ENCODE measurements at places on chromosomes 3 and 15. TPM values are rescaled to one million over a fixed set of nuclear protein-coding genes. Genes with fewer than 3 reads are reported as not detected.
A peak's percentile ranks its signal among the peaks of the same experiment; 100 is the strongest.

DNA sequence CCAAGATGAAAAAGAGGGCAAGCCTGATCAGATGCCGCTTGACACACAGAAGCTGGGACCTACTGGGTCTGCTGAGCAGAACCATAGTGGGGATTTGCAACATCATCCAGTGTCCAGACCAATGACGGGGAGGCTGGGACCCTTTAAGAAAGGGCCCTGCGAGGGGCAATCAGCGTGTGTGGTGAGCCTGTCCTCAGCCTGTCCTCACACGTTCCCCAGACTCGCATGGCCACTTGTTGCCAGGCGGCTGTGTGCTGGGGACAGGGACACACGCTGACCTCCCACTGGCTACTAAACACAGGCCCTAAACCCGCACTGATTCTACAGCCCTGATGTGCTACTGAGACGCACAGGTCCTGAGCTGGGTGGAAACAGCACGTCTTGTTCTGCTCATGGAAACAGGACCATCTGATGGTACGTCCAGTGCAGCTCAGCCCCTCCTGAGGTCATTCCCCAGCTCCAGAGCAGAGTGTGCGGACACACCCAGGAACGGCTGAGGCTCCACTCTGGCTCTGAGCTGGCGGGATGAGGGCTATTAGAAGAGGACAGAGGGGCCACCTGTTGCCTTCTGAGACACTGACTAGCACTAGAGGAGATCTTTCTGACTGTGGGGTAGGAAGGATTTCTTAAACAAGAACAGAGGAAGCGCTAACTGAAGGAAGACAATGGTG is 24.4 kb downstream of the PCSK6 start:
- H3K27ac ChIP-seq: no peak overlapping the region
- no peaks in the 10 kb centered on the region for H3K36me3 ChIP-seq
- no peaks in the 10 kb centered on the region for H3K4me1 ChIP-seq
- DNase-seq: no peak

DNA sequence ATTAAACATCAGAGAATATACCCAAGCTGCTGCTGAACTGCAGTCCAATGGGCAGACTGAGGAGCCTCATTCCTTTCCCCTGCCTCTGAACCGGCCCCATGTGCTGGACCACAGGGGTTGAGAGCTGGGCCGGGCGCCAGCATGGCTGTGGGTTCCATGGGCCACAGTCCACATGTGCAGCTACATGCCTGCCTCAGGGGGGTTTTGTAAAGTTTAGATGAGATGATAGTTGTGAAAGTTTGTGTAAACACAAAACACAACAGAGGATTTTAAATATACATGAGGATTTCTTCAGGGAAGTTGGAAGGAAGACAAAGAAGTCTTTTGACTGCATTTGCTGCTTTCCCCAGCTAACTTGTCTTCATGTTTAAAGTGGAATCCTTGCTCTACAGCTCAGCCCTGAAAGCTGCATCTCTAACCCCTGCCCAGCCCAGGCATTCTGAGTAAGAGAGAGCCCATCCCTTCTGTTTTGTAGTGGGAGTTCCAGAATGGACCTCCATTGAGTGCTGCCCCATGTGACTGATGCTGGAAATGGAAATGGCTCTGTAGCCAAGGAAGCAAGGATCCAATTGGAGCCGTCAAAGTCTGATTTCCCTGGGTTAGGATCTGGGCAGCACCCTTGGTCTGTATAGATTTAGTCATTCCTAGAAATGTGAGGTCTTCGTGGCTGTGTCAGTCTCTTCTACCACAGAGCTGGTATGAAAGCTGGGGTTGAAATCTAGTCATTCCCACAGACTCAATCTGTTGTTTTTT is 17.5 kb downstream of the SLC12A8 start:
- H3K4me1 ChIP-seq: no peaks in the 10 kb centered on the region
- no peak overlapping the region for H3K27ac ChIP-seq
- H3K36me3 ChIP-seq: no peaks in the 10 kb centered on the region
- no peak overlapping the region for H3K4me3 ChIP-seq

DNA sequence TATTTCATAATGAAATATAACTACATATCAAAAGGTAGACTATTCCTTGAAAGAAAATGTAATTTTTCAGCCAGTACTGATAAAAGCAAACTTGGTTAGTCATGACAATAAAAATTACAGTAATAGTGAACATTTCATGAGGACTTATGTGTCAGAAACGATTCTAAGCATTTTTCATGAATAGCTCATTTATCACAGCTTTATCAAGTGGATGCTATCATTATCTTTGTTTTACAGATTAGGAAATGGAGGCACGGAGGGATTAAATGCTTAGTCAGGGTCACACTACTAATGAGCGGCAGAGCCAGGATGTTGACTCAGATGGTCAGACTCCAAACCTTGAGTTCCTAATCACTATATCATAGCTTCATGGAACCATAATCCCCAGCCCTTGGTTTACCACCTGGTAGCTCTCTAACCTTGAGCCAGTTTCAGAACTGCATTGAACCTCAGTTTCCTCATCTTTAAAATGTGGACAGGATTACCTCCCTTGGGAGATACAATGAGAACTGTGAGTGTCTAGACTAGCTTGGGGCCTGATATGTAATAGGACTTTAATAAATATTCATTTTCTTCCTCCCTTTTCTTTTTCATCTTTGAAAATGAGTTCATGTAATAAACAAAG is 85.4 kb downstream of the TNIK start:
- DNase-seq: no peak
- H3K27ac ChIP-seq: no peak overlapping the region
- H3K4me3 ChIP-seq: no peak overlapping the region
- H3K36me3 ChIP-seq: no peaks in the 10 kb centered on the region
- no peaks in the 10 kb centered on the region for H3K4me1 ChIP-seq

DNA sequence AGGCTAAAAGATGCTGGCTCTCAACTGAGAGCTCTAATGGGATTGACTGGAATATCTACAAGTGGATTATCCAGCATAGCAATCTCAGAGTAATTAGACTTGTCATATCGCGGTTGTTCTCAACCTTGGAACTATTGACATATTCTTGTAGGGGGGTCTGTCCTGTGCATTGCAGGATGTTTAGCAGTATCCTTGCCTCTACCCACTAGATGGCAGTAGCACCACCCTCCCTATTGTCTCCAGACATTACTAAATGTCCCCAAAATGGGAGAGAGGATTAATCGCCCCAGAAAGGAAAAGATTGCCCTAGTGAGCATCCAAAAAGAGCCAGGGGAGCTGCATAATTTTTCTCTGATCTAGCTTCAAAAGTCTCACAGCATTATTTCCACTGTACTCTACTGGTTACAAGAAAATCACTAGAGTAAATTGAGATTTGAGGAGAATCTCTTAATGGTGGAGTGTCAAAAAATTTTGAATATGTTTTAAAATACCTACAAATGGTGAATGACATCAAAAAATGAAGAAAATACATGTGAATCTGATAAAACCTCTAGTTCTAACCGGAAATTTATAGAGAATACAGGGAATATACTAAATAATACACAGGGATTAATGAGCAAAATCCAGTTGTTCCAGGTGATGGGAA is 388.2 kb upstream of the AGTR1 start:
- H3K36me3 ChIP-seq: no peaks in the 10 kb centered on the region
- no peaks in the 10 kb centered on the region for H3K4me1 ChIP-seq
- no peaks in the 10 kb centered on the region for H3K27me3 ChIP-seq

DNA sequence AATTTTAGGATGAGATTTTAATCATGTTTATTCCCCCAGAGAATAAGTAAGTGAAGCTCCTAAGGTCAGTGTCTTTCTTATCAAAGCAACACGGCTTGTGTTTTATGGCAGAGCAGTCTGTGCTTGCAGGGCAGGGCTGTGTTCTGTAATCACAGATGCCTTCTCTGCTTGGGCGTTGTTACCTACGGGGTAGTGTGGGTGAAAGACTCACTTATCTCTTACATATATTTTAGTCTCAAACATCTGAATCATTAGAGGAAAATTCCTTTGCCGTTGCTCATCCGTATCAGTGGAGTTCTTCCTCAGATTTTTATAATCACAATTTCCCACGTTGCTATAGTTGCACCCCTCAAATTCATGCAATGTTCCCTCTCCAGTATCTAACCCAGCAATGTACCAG is 271.7 kb upstream of the MEIS2 start:
- H3K4me3 ChIP-seq: no peak overlapping the region
- no peaks in the 10 kb centered on the region for H3K27me3 ChIP-seq
- no peaks in the 10 kb centered on the region for H3K4me1 ChIP-seq
- no peaks in the 10 kb centered on the region for H3K36me3 ChIP-seq
- DNase-seq: no peak
- no peak overlapping the region for H3K27ac ChIP-seq

DNA sequence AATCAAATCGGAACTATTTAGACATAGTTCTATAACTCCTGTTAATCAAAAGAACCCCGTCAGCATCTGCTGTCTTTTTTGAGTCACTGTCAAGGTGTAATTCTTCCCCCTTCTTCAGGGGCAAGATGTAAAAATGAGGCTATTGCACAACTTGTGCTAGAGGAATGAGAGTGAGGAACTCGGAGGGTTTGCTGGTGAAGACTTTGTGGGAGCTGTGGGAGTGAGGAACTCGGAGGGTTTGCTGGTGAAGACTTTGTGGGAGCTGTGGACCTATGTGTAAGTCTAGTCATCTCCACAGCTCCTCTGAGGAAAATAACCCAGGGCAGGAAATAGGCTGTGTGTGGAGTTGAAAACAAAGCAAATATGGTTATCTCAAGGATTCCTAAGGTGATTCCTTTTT is 2.5 kb upstream of the CERS3 start:
- H3K4me3 ChIP-seq: no peak overlapping the region
- H3K27ac ChIP-seq: no peak overlapping the region
- H3K36me3 ChIP-seq: no peaks in the 10 kb centered on the region
- H3K4me1 ChIP-seq: no peaks in the 10 kb centered on the region
- DNase-seq: no peak

DNA sequence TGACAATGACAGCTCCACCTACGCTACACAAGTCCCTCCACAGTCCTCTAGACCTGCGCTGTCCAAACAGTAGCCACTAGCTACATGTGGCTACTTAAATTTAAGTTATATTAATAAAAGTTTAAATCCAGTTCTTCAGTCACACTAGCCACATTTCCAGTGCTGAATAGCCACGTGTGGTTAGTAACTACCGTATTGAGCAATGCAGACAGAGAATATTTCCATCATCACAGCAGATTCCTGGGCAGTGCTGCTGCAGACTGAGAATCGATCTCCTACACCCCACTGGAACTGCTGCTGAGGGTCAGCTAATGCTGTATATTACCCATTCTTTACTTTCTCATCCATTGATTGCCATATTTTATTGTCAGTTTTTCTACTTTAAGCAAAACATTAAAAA is 40.9 kb downstream of the HDC start:
- no peaks in the 10 kb centered on the region for H3K4me1 ChIP-seq
- H3K27me3 ChIP-seq: no peaks in the 10 kb centered on the region
- H3K4me3 ChIP-seq: no peak overlapping the region
- no peak overlapping the region for H3K27ac ChIP-seq
- H3K36me3 ChIP-seq: no peaks in the 10 kb centered on the region

GRCh38 chr15:74725225-74725774 is at the start of gene CYP1A1:
CYP1A1 (minus strand) TSS chr15:74725528; CDS start chr15:74723097, 2,431 bp downstream.
- H3K27me3 ChIP-seq: peaks cover 13% of the 10 kb centered on the region
- H3K4me3 ChIP-seq: peak within 1 kb of the TSS; percentile 49
- DNase-seq: peak; percentile 33
- H3K36me3 ChIP-seq: no peaks in the 10 kb centered on the region
- H3K4me1 ChIP-seq: peaks cover 8% of the 10 kb centered on the region

DNA sequence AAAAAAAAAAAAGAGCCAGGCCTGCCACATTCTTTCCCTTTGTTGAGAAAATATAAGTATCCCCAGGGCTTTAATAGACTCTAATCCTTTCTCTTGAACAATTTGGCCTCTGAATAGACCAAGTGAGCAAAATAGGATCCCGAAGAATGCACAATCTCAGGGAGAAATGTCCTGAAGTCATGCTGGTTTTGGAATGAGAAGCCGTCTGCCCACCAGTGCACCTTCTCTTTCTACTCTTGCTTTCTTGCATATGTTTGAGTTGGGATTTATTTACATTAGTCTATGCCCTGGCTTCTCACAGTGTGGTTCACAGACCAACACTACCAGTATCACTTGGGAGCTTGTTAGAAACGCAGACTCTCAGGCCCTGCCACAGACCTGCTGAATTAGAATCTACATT is 153.0 kb downstream of the ZNF621 start:
- H3K27me3 ChIP-seq: no peaks in the 10 kb centered on the region
- no peaks in the 10 kb centered on the region for H3K4me1 ChIP-seq
- peak; percentile 1 for DNase-seq
- no peaks in the 10 kb centered on the region for H3K36me3 ChIP-seq

DNA sequence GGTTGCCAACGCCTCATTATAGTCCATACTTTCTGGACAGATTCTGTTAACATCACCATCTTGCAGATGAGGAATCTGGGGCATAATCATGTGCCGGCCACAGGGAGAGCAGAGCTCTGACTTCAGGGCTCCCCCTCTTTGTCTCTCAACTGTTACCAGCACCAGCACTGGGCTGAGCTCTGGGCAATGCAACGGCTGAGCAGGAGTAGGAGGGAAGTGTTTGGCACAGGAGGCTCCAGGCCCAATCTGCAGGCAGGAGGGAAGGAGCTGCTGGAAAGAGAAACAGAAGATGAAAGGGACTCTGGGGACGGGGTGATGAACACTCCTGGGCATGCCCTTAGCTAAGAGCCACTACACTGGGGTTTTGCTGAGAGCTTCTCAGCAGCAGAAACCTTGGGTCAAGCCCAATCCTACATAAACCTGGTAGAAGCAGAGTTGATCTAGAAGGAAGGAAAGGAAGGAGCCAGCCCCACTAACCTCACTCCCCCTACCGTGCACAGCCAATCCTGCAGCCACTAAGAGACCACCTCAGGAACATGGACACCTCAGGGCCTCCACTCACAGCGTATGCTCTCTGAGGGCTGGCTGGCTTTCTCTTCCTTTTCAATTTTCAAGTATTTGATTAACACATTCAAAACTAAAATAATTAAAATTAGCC is 73.1 kb upstream of the SPATA12 start:
- no peaks in the 10 kb centered on the region for H3K36me3 ChIP-seq
- no peaks in the 10 kb centered on the region for H3K4me1 ChIP-seq
- no peaks in the 10 kb centered on the region for H3K27me3 ChIP-seq
- no peak overlapping the region for H3K4me3 ChIP-seq

The PLSCR5 gene
- total RNA-seq: not detected

The MYO5C gene
- total RNA-seq: 0.63 TPM

The CALML4 gene
- 9.1 TPM for total RNA-seq

The XPC gene
- 58.2 TPM for total RNA-seq

The RFX7 gene
- 34.1 TPM for total RNA-seq

The MON1A gene
- 7.5 TPM for total RNA-seq

The LEKR1 gene
- total RNA-seq: 0.90 TPM

The SPATA12 gene
- not detected for total RNA-seq

The AGBL1 gene
- not detected for total RNA-seq
